ENCODE measurements at places on chromosomes 1 and 21.

DNA sequence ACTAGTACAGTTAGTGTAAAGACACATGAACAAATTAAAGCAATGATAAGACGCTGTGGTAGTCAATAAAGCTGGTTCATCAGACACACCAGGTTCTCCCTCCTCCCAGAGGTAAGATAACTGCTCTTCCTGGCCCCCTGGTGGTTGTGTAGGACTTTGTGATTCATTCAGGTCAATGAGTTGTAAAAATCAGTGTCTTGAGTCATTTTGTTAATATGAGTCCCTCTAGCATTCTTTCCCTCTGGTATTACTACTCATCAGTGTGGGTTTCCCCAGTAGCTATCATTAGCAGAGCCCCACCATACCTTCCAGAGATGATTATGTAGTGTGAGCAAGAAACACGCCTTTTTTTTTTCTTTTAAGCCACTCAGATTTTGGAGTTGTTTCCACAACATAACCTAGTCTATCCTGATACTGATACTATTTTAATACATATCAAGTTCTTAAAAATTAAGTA, 3.6 kb upstream of the SETDB1 start:
- peak; percentile 94 for DNase-seq

DNA sequence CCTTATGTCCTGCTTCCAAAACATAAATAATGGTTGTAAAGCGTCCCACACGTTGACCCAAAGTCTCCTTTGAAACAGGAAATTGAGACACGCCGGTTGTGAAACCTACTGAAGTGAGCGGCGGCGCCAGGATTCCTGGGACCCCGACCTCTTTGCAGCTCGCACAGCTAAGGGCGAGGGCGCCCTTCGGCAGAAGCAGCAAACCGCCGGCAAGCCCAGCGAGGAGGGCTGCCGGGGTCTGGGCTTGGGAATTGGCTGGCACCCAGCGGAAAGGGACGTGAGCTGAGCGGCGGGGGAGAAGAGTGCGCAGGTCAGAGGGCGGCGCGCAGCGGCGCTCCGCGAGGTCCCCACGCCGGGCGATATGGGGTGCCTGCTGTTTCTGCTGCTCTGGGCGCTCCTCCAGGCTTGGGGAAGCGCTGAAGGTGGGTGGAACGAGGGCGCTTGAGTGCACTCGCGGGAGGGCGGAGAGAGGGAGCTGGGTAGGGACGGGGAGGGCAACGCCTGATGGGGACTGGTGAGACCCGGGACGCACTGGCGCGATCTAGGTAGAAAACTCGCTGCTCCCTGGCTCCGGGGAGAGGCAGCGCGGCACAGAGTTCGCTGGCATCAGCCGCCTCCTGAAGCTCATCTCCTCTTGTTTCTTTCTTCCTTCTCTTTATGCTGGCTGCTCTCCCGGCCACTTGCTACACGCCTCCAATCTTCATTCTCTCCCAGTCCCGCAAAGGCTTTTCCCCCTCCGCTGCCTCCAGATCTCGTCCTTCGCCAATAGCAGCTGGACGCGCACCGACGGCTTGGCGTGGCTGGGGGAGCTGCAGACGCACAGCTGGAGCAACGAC, at the start of gene CD1D:
Gene CD1D (plus strand): TSS at position 155 of the 836 bp plus-strand sequence. CDS start 207 bp downstream, at position 362.
- DNase-seq = no peak

GRCh38 chr1:66041654-66042053, 249.0 kb downstream of the PDE4B start:
- DNase-seq = peak; percentile 2

DNA sequence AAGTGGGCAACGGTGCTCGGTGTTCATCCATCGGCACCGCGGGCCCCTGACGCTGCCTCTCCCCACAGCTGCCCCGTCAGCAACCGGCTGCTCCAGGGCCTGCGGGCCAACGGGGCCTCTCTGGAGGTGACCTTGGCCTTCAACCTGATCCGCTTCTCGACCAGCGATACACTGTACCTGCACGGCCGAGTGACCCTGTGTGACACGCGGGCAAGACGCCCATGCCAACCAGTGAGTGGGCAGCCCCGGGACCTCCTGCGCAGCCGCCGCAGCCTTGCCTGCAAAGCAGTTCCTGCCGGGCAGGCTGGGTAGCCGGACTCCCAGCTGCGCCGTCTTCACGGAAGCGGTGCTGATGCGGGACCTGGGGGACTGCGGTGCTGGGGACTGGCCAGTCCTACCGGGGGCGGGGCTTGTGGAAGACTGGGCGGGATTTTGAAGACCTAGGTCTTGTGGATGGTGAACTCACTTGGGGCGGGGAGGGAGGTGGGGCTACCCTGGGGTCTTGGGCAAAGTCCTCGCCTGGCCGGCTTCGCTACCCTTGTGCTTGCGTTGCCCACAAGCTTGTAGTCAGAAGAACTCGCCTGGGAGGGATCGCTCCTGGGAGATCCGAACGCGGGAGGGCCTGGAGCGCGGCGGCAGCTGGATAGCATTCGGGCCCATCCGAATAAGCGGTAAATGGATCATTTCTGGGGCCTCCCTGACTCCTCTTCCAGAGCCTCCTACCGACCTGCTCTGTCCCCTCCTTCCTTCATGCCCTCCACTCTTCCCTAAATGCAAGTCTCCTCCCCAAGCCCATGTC, 8.8 kb upstream of the CEP85 start:
- peak; percentile 13 for DNase-seq

- DNase-seq = peak; percentile 6
Observed at GRCh38 chr1:107545056-107545577, 404.3 kb downstream of the NTNG1 start.

All from fibroblast of skin of right quadriceps (primary cell).